ENCODE measurements at places on chromosomes 13 and 19.

- no peak for DNase-seq
Observed at GRCh38 chr13:77390391-77390790, 63.5 kb upstream of the MYCBP2 start.

DNA sequence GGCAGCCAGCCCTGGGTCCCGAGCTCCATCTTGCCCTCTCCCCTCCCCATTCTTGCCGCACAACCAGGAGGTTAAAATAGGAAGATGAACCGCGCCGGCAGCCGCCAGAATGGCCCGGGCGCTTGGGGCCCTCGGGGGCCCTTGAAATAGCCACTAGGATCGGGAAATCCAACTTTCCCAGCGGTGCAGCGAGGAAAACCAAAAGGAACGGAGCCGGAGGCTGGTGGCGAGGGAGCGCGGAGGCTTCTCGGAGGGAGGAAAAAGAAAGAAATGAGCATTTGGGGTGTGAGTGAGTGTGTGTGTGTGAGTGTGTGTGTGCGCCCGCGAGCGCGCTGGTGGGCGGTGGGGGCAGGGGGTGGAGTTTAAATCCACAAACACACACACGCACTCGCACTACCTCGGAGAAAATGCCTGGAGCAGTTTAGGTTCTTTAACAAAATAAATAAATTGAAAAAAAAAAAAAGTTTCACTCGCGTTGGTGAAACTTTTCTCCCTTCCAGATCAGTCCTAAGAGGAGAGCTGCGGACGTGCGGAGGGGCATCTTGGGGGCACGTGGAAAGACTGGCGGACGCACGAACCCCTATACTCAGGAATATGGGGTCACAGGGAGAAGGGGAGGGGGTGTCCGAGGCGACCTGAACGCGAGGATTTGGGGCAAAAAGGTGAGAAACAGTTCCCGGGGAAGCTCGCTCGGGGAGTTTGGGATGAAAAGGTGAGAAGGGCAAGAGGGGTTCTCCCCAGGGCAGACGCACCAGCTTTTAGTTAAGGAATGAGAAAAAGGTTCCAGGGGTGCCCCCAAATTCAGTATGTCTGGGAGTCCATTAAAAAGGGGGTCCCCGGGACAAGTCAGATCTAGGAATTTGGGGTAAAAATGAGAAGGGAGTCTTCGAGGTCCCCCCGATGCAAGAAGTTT, 1.3 kb downstream of the RFX2 start:
- peak; percentile 61 for DNase-seq

GRCh38 chr13:113493315-113493951, 2.9 kb upstream of the DCUN1D2 start:
- DNase-seq = peak; percentile 19

GRCh38 chr13:20178156-20178555, 14.6 kb downstream of the GJB2 start:
- DNase-seq = no peak

DNA sequence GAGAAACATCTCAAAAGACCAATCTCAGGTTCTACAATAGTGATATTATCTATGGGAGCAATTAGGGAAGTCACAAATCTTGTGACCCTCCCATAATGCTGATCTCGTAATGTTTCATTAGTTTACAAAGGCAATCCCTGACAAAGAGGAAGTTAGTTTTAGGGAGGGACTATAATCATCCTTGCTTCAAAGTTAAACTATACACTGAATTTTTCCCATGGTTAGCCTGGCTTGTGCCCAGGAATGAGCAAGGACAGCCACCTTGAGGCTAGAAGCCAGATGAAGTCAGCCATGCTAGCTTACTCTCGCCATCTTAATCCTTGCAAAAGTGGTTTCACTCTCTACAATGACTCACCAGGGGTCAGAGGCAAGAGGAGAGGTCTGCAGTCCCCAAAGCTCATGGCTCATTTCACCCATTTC, 5.4 kb downstream of the CEACAM3 start:
- no peak for DNase-seq

DNA sequence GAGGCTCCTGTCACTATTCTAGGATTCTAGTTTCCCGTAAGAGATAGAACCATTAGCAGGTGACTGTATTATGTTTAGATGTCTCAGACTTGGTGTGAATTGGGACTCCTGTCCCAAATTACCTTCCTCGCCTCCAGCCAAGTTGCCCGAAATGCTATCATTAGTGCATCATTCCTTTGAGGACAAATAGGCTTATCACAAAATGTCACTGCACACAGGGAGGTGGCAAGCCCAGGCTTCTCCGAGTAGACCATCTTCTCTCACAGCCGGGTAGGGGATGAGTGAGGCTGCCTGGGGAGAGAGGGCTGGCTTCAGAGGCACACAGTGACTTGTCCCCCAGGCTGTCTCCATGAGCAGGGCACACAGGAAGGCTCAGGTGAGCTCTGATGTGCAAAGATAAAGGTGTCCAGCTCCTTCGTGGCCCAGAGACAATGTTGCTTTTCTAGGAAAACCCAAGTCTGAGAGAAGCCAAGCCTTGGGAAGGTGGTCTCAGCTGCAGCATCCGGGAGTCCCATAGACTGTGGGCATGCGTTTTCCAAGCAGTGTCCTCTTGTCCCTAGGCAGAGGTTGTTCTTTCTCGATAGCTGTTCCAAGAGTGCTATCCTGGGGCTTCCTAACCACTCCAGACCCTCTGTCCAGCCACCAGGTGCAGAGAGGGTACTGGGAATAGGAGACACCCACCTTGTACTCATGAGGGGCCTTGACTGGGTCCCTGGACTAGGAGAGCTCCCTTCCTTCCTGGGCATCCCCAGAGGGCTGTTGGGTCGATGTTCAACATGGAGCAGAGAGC, 163.1 kb upstream of the TSHZ3 start:
- DNase-seq = no peak

DNA sequence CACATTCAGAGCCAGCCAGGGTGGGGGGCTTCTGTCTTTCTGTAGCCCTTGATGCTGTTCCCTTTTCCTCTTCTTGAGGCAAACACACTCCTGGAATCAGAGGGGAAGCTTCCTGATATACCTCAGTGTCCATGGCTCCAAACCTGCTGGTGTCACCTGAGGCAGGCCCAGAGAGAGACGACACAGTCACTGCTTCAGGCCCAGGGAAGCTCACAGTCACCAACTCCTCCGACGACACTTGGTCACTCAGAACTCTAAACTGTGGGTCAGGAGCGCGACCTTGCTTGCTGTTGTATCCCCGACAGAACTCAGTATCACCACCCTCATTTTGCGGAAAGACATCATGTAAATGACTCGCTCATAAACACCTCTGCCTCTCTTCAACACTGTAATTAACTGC, 1.1 kb downstream of the ATP13A1 start:
- DNase-seq = no peak

GRCh38 chr19:17004386-17004785, 22.2 kb downstream of the CPAMD8 start:
- DNase-seq = no peak

DNA sequence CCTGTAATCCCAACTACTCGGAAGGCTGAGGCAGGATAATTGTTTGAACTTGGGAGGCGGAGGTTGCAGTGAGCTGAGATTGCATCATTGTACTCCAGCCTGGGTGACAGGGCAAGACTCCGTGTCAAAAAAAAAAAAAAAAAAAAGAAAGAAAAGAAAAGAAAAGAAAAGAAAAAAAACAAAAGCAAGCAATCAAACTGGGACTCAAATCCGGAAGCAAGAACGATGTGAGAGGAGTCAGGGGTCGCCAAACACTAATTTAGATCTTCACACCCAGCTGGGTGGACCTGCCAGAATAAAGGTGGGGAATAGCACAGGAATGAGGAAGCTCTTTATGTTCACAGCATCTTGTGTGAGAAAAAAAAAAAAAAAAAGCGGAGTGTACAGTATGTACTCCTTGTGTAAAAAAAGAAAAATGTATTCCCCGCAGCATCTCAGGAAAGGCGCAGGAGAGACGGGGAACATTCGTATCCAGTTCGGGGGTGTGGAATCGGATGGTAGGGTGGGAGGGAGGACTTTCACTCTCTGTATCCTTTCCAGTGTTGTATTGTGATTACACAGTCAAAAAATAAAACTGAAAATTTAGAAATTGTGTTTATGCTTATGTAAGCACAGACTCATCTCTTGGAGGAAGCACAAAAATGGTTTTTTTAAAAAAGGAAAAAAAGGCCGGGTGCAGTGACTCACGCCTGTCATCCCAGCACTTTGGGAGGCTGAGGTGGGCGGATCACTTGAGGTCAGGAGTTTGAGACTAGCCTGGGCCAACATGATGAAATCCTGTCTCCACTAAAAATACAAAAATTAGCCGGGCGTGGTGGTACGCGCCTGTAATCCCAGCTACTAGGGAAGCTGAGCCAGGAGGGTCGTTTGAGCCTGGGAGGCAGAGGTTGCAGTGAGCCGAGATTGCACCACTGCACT, 7.6 kb downstream of the DNAJB1 start:
- no peak for DNase-seq

- DNase-seq = no peak
Observed at GRCh38 chr19:14198384-14199376, 7.3 kb downstream of the ADGRL1 start.

- no peak for DNase-seq
Observed at GRCh38 chr19:49684983-49685553, 4.3 kb upstream of the ADM5 start.

DNA sequence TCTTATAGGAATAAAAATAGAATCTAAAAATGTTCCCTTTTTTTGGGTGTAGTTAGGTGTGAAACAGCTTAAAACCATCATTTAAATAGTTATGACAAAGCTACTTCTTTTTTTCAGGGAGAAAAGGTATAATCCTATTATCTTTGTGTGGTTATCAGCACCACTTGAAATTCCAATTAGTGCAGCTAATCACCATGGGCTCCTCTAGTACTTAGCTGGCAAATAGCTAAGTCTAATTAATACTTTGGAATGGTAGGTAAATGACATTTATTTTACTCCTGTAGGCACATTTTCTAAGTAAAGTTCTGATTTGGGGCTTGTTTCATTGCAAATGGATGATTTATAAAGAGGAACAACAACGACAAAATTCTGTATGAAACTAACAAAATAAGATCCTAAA, 132.6 kb downstream of the OLFM4 start:
- DNase-seq = no peak

GRCh38 chr19:1268226-1269064, 687 bp upstream of the CIRBP start:
- DNase-seq = no peak

GRCh38 chr19:48724796-48725753, 5.5 kb upstream of the MAMSTR start:
- peak; percentile 63 for DNase-seq

DNA sequence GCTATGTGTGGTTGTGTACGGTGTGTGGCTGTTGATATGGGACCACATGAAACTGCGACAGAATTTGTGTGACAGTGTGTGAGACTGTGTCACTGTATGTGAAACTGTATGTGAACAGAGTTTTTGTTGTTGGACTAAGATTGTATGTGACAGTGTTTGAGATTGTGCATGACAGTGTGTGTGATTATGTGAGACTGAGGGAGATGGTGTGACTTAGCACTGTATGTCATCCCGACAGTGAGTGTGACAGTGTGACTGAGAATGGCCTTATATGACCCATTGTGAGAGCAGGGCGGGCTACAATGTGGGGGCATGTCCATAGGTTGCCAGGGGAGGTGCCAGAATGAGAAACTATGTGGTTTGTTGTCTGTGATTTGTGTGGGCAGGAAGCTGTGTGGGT, 930 bp downstream of the ZNF583 start:
- no peak for DNase-seq

GRCh38 chr13:113151745-113152690, 6.4 kb upstream of the PROZ start:
- no peak for DNase-seq

- DNase-seq = no peak
Observed at GRCh38 chr13:65943708-65944107, 1286.4 kb downstream of the PCDH9 start.

- no peak for DNase-seq
Observed at GRCh38 chr13:68056816-68057710, 826.9 kb upstream of the PCDH9 start.

- no peak for DNase-seq
Observed at GRCh38 chr13:35675651-35676050, 199.2 kb upstream of the MAB21L1 start.

DNA sequence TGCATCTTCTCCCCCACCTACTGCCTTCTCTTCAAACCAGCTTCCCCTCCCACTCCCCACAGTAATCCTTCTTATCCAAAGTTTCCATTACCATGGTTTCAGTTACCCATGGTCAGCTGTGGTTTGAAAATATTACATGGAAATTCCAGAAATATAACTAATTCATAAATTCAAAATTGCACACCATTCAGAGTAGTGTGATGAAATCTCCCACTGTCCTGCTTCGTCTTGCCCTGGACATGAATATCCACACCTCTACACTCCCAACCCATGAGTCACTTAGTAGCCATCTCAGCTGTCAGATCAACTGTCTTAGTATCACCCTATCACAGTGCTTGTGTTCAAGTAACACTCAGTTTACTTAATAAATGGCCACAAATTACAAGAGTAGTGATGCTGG, 3.8 kb upstream of the KCTD12 start:
- no peak for DNase-seq

- DNase-seq = no peak
Observed at GRCh38 chr19:10829967-10830366, 6.0 kb downstream of the TMED1 start.

DNA sequence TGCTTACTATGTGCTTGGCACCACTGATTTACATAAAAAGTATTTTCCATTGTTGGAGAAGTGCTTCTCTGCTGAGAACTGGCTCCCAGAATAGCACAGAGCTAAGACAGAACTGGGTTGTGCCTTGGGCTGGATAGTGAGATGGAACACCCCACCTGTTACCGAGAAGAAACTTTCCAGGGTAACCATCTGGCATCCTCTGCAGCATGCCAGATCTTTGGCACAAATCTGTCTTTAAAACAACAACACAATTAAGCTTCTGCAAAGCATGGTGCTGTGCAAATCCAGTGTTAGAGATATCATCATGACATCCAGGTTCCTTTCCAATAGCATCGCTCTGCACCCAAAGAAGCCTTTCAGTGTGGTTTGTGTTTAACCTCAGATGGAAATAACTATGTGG, 202.5 kb upstream of the RFC3 start:
- DNase-seq = no peak

- no peak for DNase-seq
Observed at GRCh38 chr13:52179925-52180324, 20.5 kb upstream of the NEK3 start.

- peak; percentile 4 for DNase-seq
Observed at GRCh38 chr13:48563626-48564025, 30.7 kb upstream of the RCBTB2 start.

GRCh38 chr13:95239283-95239682, 62.0 kb downstream of the ABCC4 start:
- no peak for DNase-seq

GRCh38 chr13:110265682-110266430, 41.1 kb downstream of the COL4A1 start:
- DNase-seq = no peak

DNA sequence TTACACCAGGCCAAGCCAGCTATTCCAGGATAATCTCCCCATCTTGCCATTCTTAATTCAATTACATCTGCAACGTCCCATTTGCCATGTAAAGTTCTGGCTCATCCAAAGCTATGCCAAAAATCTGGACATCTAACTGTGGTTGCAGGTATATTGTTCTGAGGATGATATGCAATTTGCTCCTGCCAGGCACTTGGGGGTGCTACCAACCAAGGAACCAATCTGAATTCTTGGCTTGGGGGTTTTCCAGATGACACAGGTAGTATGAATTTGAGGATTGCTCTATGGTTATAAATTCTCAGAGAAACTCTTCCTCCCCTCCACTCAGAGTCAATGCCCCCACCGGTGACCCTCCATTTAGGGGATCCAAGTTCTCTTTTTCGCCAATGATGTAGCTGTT, 33.0 kb downstream of the CRYL1 start:
- no peak for DNase-seq

GRCh38 chr13:112103260-112103838, 36.4 kb downstream of the SOX1 start:
- DNase-seq = no peak
